Urinary bladder (tissue), 4 donors: ENCODE measurements at places on chromosomes 2 and 18. TPM values are rescaled to one million over a fixed set of nuclear protein-coding genes. Genes with fewer than 3 reads are reported as not detected.

- no peak for DNase-seq
These were observed 118.5 kb upstream of the TACR1 start for GRCh38 chr2:75317802-75318201.

- DNase-seq = no peak
These were observed 54.3 kb upstream of the COL3A1 start for GRCh38 chr2:188919824-188920223.

- DNase-seq = no peak
These were observed 4.0 kb upstream of the CKAP2L start for GRCh38 chr2:112768432-112768831.

GRCh38 chr18:30730915-30731314 is 311.6 kb downstream of the DSC3 start:
- no peak for DNase-seq

- no peak for DNase-seq
These were observed 20.4 kb upstream of the FEZ2 start for GRCh38 chr2:36618381-36618780.

DNA sequence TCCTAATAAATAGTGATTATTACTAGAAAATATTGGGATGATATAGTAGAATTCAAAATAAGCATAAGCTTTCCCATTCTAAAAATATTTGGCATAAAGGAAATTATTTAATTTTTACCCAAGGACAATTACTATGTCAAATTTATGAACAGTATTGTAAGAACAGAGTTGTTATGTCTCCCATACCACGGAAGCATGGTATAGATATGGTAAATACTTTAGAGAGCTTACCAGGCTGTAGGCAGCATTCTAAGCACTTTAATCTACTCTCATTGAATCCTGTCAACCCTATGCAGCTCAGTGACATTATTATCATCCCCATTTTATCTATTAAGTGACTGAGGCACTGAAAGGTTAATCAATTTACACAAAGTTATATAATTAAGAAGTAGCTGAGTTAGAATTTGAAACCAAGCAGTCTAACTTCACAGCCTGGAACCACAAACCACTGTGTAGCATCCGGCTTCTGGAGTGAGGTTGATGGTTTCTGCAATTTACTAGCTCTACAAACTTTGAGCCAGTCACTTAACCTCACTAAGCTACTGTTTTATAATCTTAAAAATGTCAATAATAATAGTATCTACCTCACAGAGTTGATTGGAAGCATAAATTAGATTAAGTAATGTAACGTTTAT is 323.7 kb downstream of the ARHGAP15 start:
- DNase-seq = no peak

DNA sequence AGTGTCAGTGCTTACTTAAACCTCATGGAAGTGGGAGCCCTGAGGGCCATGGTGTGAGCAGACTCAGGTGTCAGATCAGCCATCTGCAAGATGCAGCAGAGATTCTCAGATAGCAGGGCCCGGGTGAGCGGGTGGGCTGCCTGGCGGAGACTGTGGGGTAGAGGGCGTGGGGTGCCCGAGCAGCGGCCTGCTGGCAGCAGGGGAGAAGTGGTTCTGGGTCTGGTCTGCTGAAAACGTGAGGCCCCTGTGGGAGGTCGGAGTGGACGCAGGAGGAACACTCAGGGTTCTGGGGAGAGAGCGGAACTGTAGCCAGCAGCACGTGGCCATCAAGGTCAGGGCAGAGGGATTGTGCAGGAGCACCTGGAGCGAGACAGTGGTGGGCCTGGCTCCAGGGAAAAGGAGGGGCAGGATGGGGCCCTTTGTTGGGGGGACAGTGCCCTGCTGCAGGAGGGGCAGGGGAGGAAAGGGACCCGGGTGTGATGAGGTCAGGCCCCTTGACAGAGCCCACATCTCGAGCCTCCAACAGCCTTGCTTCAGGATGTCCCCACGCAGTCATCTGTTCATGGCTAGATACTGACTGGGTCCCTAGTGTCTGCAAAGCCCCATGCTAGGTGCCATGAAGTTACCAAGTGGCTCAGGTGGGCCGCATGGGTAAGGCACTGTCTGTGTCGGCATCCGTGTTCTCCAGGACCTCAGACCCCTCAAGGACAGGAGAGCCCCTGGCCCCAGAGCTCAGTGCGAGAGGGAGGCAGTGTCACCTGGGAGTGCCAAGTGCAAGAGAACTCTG is 2.7 kb upstream of the ESPNL start:
- DNase-seq = no peak

DNA sequence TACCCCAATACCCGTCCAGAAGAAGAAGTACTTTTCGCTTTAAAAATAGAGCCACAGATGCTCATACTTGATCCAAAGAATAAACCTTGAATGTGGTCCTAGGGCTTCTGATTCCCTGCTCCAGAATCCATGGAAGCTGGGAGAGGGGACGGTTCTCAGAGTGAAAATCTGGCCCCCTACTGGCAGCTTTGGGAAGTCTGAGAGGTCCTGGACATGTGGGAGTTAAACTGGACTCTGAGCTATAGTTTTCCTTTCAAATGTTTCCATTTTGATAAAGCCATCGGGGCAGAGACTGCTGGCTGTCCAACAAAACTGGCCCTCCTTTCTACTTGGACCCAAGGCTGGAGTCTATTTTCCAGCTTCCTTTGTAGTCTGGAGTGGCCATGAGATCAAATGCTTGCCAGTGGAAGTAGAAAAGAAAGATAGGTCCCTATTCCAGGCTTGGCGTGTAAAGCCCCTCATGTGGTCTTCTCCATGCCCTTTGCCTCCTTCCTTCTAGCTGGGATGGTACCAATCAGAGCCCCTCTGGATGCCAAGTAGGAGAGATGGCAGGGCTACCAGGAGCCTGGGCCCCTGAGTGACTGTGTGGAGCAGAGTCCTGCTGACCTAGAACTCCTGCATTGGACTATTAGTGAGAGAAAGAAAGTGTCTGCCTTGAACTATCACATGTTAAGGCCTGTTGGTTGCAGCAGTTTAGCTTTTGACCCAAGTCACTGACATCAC is 37.7 kb upstream of the TBC1D8 start:
- DNase-seq = no peak

- no peak for DNase-seq
These were observed at the start of gene CYRIA for GRCh38 chr2:16665748-16666448. Gene CYRIA (minus strand): TSS chr2:16665834. CDS start chr2:16588119, 77,715 bp downstream.

GRCh38 chr2:85429213-85429923 is 10.9 kb downstream of the SH2D6 start:
- no peak for DNase-seq

GRCh38 chr2:10221976-10222870 is 80.5 kb upstream of the HPCAL1 start:
- no peak for DNase-seq

DNA sequence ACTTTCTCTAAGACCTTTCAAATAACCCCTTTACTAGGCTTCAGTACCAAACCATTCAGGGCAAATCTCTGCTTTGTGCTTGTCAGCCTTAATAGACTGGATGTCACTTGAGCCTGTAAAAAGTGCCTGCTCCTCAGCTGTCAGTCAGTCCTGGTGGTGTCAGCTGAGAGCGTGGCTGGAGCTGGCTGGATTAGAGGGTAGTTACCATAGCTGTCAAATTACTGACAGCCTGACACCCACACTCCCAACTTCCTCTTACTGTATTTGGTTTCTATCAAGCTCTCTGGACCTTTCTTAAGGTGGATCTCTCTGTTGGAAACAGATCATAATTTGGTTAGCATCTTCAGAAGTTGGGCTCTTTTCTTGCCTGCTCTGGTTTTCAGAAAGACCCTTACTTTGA is 371.4 kb upstream of the ATP5MC3 start:
- no peak for DNase-seq

- no peak for DNase-seq
These were observed 281.7 kb downstream of the CCDC85A start for GRCh38 chr2:56465491-56465890.

GRCh38 chr18:76314496-76314895 is 180.5 kb downstream of the ZNF516 start:
- DNase-seq = no peak

DNA sequence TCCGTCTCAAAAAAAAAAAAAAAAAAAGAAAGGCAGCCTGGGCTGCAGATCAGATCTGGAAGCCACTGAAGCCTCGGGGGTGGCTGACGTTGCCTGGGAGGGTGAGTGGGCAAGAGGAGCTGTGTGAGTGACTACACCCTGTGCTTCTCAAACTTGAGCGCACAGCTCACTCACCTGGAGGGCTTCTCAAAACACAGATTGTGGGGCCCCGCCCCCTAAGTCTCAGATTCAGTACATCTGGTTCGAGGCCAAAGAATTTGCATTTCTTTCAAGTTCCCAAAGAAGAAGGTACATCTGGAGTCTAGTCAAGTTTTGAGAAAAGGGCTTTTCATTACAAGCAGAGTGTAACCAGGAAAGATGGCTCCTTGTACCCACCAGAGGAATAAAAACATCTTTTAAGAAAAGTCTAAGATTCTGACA is 97.7 kb upstream of the CAB39 start:
- no peak for DNase-seq

DNA sequence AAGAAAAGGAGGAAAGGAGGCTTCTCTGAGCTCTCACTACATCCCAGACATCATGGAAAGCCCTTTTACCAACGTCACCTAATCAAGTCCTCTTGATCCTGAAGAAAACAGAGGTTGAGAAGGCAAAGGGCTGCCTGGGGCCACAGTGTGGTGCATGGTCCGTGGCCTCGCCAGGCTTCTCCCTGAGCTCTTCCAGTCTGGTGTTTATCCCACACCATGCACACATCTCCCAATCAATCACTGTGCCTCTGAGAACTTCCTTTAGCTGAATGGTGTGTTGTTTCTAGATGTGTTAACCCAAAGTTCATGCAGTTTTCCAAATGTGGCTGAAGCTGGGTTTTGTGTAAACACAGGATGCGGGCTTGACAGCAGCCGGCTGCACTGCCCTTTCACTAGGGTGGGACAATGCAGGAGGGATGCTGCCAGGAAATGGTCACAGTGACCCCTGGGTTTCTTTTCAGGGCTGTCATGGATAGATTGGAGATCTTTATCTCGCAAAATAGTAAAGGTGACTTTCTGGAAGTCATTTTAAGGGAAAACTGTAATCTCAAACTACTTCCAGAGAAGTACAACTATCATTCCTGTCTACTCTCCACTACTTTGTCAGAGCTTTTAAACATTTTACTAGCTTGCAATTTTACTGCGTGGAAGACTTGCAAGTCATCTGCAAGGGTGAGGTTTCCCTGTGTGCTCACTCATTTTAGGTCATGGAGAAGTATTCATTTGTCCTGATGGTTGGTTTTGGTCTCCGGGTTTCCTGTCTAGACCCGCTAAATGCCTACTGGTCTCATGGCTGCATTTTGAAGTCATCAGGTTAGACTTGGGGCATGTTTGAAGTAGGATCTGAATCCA is 54.6 kb downstream of the IL1R2 start:
- DNase-seq = no peak

GRCh38 chr2:68089961-68090360 is 27.2 kb upstream of the C1D start:
- no peak for DNase-seq

GRCh38 chr2:195168369-195168768 is 488.7 kb upstream of the SLC39A10 start:
- no peak for DNase-seq

DNA sequence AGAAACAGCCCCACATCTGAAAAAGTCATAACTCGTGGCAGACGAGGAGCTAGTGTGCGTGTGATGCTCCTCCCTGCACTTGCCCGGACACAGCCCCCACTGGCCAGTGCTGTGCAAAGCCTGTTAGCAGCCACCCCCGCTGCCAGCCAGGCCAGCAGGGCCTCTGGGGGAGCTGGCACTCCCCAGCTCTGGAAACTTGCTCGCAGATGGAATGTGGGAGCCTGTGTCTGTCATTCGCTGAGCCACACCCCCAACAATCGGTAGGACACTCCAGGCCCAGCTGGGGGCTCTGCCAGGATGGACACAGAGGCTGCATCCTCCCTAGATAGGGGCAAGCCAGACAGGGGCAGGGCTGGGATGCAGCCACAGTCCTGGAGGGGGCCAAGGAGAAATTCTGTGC is 62.4 kb upstream of the ATG16L1 start:
- no peak for DNase-seq

GRCh38 chr18:72152935-72153334 is 391.2 kb downstream of the CBLN2 start:
- no peak for DNase-seq

DNA sequence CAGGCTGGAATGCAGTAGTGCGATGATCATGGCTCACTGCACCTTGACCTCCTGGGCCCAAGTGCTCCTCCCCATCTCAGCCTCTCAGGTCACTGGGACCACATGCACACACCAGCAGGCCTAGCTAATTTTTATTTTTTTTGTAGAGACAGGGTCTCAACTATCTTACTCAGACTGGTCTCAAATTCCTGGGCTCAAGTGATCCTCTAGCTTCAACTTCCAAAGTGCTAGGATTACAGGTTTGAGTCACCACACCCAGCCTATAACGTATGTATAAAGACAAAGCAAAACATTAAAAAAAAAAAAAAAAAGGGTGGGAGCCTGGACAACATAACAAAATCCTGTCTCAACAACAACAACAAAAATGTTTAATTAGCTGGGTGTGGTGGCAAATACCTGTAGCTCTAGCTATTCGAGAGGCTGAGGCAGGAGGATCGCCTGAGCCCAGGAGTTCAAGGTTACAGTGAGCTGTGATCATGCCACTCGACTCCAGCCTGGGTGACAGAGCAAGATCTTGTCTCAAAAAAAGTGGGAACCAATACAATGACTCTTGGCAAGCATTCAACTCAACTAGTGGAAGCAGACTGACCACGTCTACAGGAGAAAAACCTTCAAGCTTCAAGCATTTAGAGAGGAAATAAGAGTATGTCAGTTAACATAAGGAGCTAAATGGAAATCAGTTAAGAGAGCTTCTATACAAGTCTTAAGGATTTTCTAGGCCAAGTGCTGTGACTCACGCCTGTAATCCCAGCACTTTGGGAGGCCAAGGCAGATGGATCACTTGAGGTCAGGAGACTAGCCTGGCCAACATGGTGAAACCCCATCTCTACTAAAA is 2.6 kb downstream of the GTF3C2 start:
- DNase-seq = no peak

GRCh38 chr2:203719456-203720410 is 13.3 kb downstream of the CD28 start:
- no peak for DNase-seq

GRCh38 chr2:38685116-38685735 is 19.3 kb downstream of the GALM start:
- no peak for DNase-seq

- DNase-seq = peak; percentile 75
These were observed 18.5 kb upstream of the SEMA4C start for GRCh38 chr2:96888072-96889011.

GRCh38 chr18:75393721-75394120 is 33.8 kb downstream of the SMIM21 start:
- DNase-seq = no peak

GRCh38 chr2:24359129-24360049 is 947 bp downstream of the ITSN2 start:
- DNase-seq = no peak

RUFY4 gene
- 0.09 TPM for polyA plus RNA-seq

ACADL gene
- polyA plus RNA-seq = 0.22 TPM

DCC gene
- polyA plus RNA-seq = 0.08 TPM

ALK gene
- polyA plus RNA-seq = 0.29 TPM

FOXI3 gene
- polyA plus RNA-seq = not detected

SLC23A3 gene
- polyA plus RNA-seq = 0.79 TPM

IL1B gene
- 7.5 TPM for polyA plus RNA-seq

MC4R gene
- polyA plus RNA-seq = 0.08 TPM

RGPD3 gene
- 0.32 TPM for polyA plus RNA-seq

WNT6 gene
- polyA plus RNA-seq = 3.0 TPM

PLA2R1 gene
- polyA plus RNA-seq = 5.1 TPM

B4GALT6 gene
- 3.2 TPM for polyA plus RNA-seq

DPP4 gene
- polyA plus RNA-seq = 0.80 TPM

PKDCC gene
- polyA plus RNA-seq = 247 TPM

TWIST2 gene
- polyA plus RNA-seq = 25.1 TPM
